ENCODE measurements at places on chromosomes 5 and 9. TPM values are rescaled to one million over a fixed set of nuclear protein-coding genes. Genes with fewer than 3 reads are reported as not detected.

DNA sequence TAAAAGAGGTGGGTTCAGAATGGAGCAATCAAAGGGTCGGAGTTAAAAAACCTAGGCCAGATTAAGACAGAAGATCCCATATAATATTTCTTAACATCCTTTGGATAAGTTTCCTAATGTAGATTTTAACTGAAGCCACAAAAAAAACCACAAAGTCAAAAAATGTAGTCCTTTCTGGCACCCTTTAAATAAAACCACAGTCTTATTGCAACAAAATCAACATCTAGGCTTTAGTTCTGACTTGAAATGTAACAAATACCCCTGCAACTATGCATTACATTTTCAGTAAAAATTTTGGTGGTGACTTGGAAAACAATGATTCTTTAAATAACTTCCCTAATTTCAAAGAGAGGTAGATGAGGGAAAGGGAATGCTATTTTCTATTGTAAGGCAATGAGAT is 109.2 kb downstream of the PSAT1 start:
- H3K4me1 ChIP-seq: peaks cover 2% of the 10 kb centered on the region
- peaks cover 5% of the 10 kb centered on the region for H3K27me3 ChIP-seq
- DNase-seq: no peak
- H3K4me3 ChIP-seq: no peak overlapping the region
- no peaks in the 10 kb centered on the region for H3K36me3 ChIP-seq

- peaks cover 19% of the 10 kb centered on the region for H3K36me3 ChIP-seq
- peaks cover 16% of the 10 kb centered on the region for H3K4me1 ChIP-seq
- no peaks in the 10 kb centered on the region for H3K27me3 ChIP-seq
- no peak overlapping the region for H3K27ac ChIP-seq
- H3K4me3 ChIP-seq: no peak overlapping the region
- DNase-seq: no peak
These were observed 102.0 kb downstream of the PTTG1 start for GRCh38 chr5:160523502-160524163.

DNA sequence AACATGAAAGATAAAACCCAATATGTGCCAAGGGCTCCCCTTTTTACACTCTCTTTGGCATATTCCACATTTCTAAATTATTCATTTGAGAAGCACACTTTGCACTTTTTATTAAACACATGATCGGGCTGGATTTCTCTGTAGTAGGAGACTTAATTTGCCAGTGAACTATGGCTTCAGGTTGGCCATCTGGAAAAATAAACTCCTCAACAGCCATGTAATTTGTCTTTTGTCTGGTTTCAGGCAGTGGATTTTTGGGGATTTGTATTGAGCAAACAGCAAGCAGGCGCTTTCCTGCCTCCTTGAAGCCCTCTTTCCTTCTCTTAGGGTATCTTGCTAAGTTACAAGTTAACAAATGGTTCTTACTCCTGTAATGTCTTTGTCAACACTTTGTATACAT is 73.0 kb upstream of the DMRTA1 start:
- no peak overlapping the region for H3K4me3 ChIP-seq
- no peaks in the 10 kb centered on the region for H3K36me3 ChIP-seq
- no peak overlapping the region for H3K27ac ChIP-seq
- no peaks in the 10 kb centered on the region for H3K4me1 ChIP-seq
- H3K27me3 ChIP-seq: no peaks in the 10 kb centered on the region
- no peak for DNase-seq

ANKRA2 gene
- total RNA-seq: 19.7 TPM

LECT2 gene
- not detected for total RNA-seq

All from activated CD4-positive, alpha-beta T cell treated with anti-CD3 and anti-CD28 coated beads, Interleukin-2, amount 10 ng/mL, durations not matched to agents 24 days and 14 days (primary cell).